ENCODE measurements at places on chromosomes 16 and 17. TPM values are rescaled to one million over a fixed set of nuclear protein-coding genes. Genes with fewer than 3 reads are reported as not detected.

Gene PIPOX
- total RNA-seq, result 1.9 TPM

Gene RAB26
- total RNA-seq, result 0.95 TPM

Gene HYDIN
- 35.0 TPM for total RNA-seq

Gene AIPL1
- not detected for total RNA-seq

Gene NHLRC4
- 7.0 TPM for total RNA-seq

Gene AHSP
- total RNA-seq, result 47.8 TPM

DNA sequence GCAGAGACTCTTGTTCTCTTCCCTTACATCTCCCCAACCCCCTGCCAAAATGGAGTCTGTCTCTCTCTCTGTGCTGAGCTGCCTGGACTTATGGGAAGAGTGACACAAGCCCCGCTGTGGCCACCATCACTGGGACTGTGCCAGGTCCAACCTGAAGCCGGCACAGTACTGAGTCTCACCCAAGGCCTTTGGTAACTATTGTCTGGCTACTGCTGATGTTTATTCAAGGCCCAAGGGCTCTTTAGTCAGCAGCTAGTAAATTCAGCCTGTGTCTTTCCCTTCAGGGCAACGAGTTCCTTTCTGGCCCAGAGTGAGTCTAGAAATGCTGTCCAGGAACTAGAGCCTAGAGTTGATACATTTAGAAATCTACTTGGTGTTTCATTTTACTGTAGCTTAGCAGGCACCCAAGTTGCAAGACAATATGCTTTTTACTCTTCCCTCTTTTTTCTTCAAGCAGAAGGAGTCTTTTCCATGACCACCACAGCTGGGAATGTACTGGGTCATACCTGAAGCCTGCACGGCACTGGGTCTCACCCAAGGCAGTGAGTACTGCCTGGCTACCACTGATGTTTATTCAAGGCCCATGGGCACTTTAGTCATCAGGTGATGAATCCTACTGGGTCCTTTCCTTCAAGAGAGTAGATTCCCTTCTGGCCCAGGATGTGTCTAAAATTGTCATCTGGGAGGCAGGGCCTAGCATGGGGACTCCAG is 17.7 kb downstream of the EFCAB5 start:
- DNase-seq, result no peak

DNA sequence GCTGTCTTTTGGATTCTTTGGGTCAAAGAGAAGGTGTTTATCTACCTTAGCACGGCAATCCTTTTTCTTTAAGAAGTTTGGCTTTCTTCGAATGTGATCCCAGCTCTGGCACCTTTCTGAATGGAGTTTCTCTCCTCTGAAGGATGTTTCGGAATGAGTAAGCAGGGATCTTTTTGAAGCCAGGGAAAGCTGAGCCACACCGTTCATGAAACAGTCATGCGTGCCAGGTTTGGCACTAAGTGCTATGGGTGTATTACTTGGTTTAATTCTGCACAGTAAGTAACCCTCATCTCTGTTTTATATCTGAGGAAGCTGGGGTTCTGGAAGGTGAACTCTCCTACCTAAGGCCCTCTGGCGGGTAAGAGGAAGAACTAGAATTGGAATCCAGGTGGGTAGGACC is 234.5 kb downstream of the NTN1 start:
- DNase-seq, result no peak

GRCh38 chr16:70796301-70796700 is 4.7 kb downstream of the VAC14 start:
- DNase-seq, result no peak

DNA sequence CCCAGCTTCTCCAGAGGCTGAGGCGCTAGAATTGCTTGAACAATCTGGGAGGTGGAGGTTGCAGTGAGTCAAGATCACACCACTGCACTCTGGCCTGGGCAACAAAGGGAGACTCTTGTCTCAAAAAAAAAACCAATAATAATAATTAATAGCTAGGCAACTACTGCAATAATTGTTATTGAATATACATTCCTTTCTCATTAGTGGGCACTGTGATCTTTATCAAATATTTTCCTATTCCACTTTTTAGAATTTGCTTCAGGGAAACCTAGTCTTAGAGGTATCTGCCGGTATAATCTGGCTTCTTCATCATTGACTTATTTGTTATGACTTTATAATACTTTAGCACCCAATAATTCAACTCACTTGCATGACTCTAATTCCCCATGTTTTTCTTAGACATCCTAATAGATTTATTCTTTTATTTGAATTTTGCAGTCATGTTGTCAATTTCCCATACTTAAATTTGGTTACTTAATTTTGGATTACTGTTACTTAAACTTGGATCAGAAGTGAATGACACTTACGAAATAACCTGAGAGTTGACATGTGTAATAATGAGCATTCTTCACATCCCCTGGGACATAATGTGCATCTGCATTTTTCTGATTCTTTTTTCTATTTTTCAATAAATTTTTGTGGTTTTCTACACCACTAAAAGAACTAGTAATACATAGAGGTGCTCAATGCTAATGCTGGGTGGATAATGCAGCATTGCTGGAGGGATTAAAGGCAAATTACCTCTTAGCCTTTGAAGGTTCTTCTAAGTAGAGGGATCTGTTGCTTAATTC is 25.0 kb upstream of the KCNJ16 start:
- DNase-seq, result no peak

DNA sequence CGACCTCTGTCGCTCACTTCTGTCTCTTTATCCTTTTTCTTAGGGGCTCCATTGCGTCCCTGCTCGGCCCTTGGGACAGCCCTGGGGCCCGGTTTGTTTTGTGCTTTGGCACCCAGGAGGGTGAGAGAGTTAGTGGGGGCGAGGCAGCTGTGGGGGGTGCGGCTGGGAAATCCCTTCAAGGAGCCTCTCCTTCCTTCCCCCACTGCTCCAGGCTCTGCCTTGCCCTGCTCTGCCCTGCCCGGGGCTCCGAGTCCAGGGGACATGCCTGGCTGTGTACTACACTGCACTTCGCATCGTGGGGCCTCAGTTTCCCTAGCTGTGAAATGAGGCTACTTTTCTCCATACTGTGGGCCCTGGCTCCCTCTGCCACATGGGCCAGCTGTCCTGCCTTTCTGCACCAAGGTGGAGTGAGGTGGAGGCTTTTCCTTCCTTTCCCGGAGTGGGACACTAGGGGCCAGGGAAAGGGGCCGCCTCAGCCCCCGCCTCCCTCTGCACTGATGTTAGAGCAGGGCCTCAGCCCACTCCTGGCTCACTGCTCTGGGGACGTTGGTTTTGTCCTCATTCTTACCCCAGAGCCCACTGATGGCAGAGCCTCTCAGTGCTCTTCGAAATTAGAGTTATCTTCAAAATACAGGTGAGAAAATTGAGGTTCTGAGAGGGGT is 980 bp downstream of the LLGL1 start:
- peak; percentile 16 for DNase-seq

DNA sequence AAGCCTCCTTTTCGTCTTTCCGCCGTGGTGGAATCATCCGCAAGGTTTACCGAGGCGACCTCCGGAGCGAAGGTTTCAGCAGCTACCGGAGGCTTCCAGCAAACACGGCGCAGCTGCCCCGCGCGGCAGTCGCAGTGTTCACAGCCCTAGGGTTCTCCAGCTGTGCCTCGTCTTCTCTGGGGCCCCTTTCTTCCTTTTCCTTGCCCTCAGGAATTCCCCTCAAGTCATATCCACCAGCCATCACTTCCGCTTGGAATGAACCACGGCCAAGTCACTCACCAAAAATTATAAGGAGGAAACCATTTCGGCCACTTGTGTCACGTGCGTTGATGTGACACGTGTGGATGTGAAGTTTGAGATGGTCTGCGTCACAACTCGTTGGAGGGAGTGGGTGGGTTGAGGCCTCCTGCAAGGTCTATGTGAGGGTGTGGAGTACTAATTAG is 636 bp upstream of the ERN1 start:
- DNase-seq, result peak; percentile 75

GRCh38 chr17:68981288-68981687 is 26.1 kb upstream of the ABCA8 start:
- DNase-seq, result peak; percentile 56

GRCh38 chr17:77869665-77870132 is 88.8 kb upstream of the TNRC6C start:
- DNase-seq, result no peak

GRCh38 chr17:43456661-43457361 is 27.0 kb upstream of the DHX8 start:
- peak; percentile 56 for DNase-seq

DNA sequence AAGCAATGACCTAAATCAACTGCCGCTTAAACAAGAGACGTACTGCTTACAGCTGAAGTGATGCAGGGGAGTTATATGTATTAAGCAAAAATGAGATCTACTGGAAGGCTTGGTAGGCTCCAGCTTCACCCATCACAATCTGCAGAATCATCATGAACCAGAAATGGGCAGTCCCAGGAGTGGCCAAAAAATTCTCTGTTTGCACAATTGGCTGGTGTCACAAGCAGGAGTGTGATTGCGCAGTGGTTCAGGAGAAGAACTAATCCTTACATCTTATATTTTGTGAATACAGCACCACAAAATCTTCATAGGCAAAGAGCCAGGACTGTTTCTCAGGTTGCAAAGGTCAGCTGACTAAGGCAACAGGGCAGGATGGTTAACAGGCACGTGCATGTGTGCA is 75.9 kb downstream of the CES1 start:
- DNase-seq, result no peak

GRCh38 chr16:89300311-89300975 is 82.9 kb downstream of the ZNF778 start:
- no peak for DNase-seq

- no peak for DNase-seq
Measured at GRCh38 chr17:9557161-9557755, 18.4 kb downstream of the STX8 start.

- DNase-seq, result no peak
Measured at GRCh38 chr16:50208460-50208931, 55.4 kb downstream of the TENT4B start.

- no peak for DNase-seq
Measured at GRCh38 chr16:1674751-1675664, 3.1 kb upstream of the JPT2 start.

DNA sequence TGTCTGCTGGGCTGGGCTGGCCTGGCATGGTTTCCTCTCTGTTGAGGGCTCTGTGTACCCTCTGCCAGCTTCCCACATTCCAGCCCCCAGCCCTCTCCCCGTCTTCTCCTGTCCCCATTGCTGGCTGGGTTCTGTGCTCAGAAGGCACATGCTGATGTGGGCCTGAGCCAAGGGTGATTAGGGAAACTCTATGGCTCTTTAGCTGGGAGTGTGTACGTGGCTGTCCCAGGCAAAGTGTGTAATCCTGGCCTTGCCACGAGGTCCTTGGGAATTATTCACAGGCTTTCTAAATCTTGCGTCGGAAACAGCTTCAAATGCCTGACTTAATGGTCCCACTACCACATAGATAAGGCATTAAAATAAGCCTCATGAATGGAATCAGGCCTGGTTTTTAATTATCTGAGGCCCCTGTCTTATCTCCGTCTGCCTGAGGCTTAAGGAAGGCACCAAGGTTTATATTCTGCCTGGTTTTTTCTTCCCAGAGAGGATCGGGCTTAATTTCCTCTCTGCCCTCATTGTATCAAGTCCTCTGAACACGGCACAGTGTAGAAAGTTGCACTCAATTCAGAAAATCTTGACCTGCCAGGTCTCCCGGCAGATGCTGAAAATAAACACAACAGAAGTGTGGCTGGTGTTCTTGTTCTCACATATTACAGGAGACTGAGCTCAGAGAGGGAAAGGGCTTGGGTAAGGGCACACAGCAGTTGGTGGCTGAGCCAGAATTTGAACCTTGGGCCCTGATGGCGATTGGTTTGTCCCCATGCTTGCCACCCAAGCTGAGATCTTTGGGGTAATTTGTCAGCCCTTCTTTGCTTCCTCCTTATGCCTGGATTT is 52.9 kb upstream of the LGALS9 start:
- DNase-seq, result peak; percentile 83

- no peak for DNase-seq
Measured at GRCh38 chr17:27552276-27552732, 78.7 kb upstream of the LGALS9 start.

DNA sequence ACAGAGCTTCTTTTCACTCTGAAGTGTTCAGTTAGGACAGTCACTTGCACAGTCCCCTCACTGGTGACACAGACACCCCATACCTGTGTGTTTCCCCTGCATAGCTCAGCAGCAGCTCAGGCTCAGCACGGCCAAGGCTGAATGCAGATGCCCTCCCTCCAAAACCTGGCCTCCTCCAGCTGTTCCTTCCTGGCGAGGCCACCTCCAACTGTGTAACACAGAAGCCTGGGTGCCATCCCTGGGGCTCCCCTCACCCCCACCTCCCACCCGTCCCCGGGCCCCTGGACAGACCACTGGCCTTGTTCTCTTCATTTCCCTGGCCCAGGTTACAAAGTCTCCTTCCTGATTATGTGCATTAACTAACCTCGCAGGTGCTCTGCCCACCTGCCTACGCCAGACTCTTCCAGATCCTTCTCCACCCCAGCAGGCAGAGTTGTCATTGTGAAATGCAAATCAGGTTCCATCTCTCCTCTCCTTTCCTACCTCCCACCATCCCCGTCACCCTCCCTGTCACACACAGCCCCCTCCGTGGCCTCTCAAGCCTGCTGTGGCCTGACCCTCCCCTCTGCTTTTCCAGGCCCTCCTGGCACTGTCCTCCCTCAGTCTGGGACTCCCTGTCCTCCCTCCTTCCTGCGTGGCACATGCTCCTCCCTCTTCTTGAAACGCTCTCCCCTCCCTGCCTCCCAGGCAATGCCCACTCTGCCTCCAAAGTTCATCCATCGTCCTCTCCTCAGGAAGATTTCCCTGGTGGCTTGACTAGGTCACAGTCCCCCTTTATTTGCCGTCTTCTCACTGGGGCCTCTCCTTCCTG is 26.4 kb downstream of the MLYCD start:
- no peak for DNase-seq

GRCh38 chr16:56994311-56994710 is 5.0 kb downstream of the NLRC5 start:
- no peak for DNase-seq

DNA sequence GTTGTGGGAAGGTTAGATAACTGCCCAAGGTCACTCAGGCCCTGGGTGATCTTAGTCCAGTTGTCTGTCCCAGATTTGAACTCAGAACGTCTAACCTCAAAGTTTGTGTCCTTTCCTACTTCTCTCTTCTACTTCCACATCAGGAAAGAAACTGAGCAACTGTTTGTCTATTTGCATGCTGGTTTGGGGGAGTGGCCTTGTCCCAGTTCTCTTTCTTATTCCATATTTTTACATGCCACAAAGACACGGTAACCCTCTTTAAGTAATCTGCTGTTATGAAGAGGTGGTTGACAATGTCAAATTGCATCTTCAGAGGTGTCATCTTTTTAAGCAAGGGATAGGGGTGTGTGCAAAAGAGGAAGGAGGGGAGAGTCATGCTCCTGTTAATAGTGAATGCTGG is 432.5 kb downstream of the HS3ST3B1 start:
- no peak for DNase-seq

DNA sequence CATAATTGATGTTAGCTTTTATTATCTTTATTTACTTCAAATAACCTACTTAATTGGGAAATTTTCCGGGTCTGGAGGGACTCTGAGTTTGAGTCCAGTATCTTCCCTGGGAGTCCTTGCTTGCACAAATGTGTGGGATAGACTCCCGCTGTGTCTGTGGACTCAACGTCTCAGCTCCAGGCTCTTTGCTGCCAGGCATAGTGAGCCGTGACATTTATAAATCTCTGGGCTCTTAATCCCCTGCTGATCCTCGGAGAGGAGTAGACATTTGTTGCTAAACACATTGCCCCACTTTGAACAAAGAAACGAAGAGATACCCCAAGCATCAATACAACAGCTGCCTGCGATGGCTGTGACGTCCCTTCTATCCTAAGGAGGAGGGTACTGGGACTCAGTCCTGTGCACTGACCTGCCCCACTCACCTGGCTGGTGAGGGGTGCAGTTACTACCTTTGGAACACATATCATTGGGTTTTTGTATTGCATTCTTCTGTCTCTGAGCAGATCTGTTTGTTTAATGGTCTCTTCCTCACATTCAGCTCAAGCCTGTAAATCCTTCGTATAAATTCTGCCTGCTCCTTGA is 316.9 kb downstream of the HAPSTR1 start:
- no peak for DNase-seq

- DNase-seq, result no peak
Measured at GRCh38 chr17:73348018-73348828, 36.4 kb upstream of the CDC42EP4 start.

Data from lung (tissue), 17 donors.